ENCODE measurements at places on chromosomes 2 and 18. TPM values are rescaled to one million over a fixed set of nuclear protein-coding genes. Genes with fewer than 3 reads are reported as not detected.

The PEX13 gene
- 62.1 TPM for total RNA-seq

The CRYGC gene
- 9.0 TPM for total RNA-seq

DNA sequence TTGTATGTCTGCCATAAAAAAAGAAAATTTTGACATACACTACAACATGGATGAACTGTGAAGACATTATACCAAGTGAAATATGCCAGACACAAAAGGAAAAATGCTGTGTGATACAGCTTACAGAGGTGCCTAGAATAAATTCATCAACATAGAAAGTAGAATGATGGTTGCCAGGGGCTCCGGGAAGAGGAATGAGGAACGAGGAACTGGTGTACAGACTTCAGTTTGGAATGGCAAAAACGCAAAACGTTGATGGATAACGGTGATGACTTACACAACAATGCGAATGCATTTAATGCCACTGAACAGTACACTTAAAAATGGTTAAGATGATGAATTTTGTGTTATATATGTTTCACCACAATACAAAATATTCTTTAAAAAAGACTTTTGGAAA is 61.0 kb downstream of the TTC21B start:
- DNase-seq: no peak

DNA sequence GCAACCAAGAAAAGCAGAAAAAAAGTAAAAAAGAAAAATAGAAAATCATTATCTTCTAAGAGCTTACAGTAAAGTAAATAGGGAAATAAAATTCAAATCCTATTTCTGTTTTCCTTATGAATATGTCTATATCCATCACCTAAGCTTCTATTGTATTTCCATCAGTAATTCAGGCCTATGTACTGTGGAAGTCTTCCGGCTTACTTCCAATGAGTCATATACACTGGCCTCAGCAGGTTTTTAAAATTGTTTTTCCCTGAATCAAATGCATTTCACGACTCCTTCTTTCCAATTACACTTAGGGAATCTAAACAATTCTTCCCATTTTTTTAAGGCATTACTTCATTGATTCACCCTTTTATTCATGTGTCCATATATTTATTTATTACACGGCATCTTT is 164.7 kb downstream of the CCDC102B start:
- DNase-seq: no peak

- no peak for DNase-seq
Measured at GRCh38 chr18:7303316-7304060, 72.6 kb downstream of the LRRC30 start.

DNA sequence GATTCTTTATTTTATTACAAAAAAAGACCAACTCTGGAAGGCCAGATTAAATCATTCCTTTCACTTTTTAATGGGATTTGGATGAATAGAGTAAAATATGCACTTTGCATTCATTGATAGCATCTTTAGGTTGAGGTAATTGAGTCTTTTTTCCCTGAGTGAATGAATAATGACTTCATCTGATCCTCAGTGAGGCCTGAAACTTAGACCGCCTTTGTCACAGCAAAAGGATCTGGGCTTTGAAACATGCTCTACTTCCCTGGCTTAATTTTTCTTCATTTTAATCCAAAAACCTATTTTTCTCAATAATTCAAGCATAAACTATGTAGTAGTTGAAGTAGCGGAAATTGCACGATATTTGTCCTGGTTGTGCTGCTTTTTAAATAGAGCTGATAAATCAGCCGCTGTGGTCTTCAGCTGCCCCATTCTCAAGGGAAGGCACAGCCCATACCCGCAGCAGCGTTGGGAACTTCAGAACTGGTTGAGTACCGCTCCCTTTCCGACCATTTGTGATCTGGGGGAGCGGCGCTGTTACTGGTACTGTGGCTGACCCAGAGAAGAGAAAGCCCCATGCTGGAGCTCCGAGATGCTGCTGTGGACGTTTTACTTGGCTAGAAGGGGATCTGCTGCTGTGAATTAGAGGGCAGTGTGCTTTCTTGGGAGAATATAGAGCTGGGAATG is 145.3 kb upstream of the NFATC1 start:
- no peak for DNase-seq

- no peak for DNase-seq
Measured at GRCh38 chr2:186130748-186131641, 355.1 kb upstream of the ZC3H15 start.

- no peak for DNase-seq
Measured at GRCh38 chr18:45024357-45025088, 343.8 kb downstream of the SETBP1 start.

DNA sequence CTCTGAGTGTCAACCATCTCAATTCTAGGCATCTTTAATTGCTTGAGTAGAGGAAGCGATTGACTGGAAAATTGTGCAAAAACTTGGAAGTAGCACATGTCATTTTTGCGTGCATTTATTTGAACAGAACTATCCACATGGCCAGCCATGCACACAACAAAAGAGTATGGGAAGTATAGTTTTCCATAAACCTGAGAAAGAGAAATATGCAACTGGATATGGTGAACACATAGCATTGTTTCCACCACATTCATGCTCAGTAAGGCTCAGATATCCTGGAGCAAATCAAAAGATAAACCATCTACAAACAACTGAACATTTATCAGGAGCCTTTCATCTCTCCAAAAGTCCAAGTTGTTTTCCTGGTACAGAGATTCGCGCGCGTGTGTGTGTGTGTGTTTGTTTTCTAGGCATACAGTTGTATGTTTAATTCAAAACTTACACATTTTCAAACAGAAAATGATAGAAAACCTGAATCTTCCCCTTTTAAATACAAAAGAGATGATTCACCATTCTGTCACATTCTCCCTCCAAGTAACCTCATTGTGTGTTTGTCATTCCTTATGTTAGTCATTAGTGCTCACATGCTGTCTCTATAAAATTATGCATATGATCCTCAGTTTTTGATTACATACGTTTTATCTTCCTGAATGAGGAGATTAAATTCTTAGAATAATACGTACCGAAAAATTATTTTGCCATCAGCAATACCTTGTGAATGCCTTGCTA is 780.4 kb upstream of the NRXN1 start:
- DNase-seq: no peak

GRCh38 chr2:68766376-68766845 is 31.8 kb downstream of the ARHGAP25 start:
- peak; percentile 3 for DNase-seq

Measured in G401 (cell line).